T-helper 22 cell (primary cell): ENCODE measurements at places on chromosomes 16 and 17.

- DNase-seq: no peak
Measured at GRCh38 chr17:17144916-17145665, 61.0 kb downstream of the PLD6 start.

DNA sequence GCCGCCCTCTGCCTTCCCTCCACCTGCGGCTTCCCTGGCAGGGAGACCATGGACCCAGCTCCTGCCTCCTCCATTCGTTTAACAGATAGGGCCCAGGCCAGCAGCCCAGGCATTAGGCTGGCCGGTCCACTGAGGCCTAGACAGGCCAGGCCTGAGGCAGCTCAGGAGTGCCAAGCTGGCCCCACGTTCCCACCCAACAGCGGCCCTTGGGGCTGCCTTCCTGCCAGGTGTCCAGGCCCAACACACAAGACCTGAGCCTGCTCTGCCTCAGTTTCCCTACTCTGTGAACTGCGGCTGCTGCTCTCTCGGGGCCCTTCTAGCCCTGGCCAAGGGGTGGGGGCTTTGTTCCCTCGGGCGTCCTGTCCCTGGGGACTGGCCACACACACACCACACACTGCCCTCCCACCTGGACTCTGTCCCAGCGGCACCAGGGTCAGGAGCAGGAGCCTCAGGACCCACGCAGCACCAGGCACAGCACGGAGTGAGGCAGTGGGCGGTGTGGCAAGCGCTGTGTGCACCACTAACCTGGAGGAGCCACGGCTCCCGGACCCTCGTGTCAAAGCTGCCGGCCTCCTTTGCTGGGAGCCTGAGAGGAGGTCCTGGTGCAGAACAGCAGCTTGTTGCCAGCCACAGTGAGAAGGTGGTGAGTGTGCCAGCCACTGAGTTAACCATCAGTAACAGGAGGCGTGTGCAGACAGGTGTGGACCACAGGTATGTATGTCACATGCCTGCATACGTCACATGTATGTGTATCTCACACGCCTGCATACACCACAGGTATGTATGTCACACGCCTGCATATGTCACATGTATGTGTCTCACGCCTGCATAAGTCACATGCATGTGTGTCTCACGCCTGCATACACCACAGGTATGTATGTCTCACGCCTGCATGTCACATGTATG, 14.6 kb upstream of the CDH15 start:
- DNase-seq: no peak

GRCh38 chr17:13029340-13029739, 11.5 kb upstream of the ELAC2 start:
- DNase-seq: no peak

GRCh38 chr16:72443809-72444208, 271.9 kb upstream of the PMFBP1 start:
- no peak for DNase-seq

GRCh38 chr17:17141860-17142552, 64.1 kb downstream of the PLD6 start:
- DNase-seq: no peak

DNA sequence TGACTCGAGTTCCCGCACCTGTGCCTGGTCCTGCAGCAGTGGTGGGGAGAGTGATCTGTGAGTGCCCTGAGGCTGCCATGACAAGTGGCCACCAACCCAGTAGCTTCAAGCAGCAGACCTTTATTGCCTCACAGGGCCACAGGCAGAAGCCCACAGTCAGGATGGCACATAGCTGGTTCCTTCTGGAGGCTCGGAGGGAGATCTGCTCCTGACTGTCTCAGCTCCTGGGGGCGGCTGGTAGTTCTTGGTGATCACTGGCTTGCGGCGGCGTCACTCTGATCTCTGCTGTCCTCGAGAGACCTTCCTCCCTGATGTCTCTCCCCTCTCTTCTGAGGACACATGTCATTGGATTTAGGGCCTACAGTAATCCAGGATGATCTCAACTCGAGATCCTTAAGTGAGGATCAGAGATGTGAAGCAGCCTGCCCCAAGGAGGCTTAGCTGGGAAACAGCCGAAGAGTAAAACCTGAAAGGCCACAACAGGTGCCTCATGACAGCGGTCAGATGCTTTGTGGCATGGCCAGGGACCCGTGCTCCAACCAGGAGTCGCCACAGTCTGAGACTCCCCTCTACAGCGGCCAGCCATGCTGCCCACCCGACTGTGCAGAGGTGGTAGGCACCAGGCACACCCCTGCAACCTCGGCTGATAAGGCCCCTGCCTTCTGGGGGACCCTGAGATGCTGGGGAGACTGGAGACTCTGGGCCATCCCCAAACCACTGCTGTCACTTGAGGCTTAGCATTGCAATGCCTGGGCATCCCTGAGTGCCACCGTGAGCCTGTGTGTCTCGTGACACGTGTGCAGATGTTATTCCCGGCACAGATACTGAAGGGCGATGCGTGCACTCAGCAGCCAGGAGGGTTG, 30.0 kb upstream of the SLC38A10 start:
- no peak for DNase-seq

GRCh38 chr17:1001640-1002411, 4.9 kb downstream of the TIMM22 start:
- DNase-seq: no peak

GRCh38 chr16:87365021-87365713, 18.4 kb downstream of the FBXO31 start:
- DNase-seq: no peak

DNA sequence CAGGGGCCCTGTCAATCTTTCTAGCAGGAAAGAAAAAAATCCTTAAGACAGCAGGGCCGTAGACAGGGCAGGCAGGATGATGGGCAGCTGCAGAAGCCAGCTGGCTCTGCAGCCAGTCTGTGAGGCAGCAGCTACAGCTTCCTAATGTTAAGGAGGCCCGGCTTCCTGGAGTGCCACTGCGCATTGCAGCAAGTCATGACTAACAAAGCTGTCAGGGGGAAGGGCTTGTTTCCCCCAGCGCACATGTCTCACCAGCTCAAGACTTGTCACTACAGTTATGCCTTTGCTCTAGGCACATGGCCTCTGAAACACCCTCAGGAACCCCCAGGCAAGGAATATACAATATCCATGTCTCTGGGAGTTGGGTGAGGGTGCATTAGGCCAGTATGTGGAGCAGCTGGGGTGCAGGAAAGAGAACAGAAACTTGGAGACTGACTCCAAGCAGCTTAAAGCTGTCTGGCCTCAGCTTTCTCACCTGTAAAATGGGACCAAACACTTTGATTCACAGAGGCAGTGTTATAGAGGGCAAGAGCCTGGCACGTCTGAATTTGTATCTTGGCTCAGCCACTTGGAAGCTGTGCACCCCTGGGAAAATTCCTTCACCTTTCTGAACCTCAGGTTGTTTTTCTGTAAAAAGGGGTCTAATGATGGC, 220.0 kb downstream of the HAPSTR1 start:
- no peak for DNase-seq

- DNase-seq: no peak
Measured at GRCh38 chr16:14193316-14193871, 122.3 kb downstream of the MRTFB start.

GRCh38 chr17:44396946-44397345, 7.5 kb upstream of the ITGA2B start:
- no peak for DNase-seq

GRCh38 chr16:11681976-11682654, 13.9 kb downstream of the SNN start:
- no peak for DNase-seq

DNA sequence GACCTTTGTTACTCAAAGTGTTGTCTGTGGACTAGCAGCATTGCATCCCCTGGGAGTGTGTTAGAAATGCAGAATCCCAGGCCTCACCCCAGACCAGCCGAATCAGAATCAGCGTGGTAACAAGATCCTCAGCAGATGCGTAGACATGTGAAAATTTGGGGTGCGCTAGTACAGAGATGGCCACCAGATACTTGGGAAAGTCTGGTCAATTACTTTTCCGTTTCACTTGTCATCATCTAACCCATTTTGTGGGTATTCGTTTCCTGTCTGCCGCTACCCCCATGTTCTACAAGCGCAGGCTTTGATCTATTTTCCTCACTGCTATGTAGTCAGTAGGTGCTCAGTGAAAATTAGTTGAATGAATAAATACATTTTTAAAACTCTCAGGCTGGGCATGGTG, 33.1 kb upstream of the HERPUD1 start:
- DNase-seq: no peak
